Kidney epithelial cell (primary cell): ENCODE measurements at places on chromosomes 2 and 18. TPM values are rescaled to one million over a fixed set of nuclear protein-coding genes. Genes with fewer than 3 reads are reported as not detected.

- DNase-seq, result no peak
Measured at GRCh38 chr2:179692610-179693009, 168.8 kb downstream of the ZNF385B start.

Gene SPRED2
- total RNA-seq, result 18.4 and 19.3 TPM in 2 replicates

DNA sequence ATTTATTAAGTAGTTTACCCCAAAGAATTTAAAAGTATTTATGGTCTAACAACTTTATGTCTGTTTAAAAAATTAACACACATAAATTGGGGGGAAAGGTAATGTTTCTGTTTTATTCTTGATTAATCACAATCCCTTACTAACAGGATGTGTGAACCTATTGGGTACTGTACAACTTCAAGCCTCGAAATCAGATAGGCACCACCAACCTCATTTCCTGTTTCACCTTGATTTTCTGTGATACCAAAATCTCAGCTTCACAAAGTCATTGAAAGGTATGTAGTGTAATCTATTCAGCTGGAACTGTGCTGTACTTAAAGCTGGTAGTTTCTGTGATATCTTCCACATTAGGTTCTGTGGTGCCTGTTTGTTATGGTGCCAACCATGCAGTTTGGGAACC is 4.0 kb downstream of the RNMT start:
- no peak for DNase-seq

- DNase-seq, result no peak
Measured at GRCh38 chr2:191316246-191316994, 71.2 kb downstream of the MYO1B start.

Gene CROCC2
- total RNA-seq, result not detected in 2 replicates

DNA sequence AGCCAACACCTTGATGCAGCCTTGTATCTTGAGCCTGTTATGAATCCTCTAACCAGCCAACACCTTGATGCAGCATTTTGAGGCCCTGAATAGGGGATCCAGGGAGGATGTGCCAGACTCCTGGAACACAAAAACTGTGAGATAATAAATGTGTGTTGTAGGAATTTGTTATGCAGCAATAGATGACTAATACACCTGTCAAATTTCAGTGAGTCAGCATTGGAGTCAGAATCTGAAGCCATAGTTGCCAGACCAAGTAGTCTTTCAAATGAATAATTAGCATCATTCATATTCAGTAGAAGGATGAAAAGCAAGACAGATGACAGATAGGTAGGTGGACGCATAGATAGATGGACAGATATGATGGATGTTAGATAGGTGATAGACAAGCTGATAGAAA is 942.5 kb upstream of the SLC39A10 start:
- DNase-seq, result no peak

DNA sequence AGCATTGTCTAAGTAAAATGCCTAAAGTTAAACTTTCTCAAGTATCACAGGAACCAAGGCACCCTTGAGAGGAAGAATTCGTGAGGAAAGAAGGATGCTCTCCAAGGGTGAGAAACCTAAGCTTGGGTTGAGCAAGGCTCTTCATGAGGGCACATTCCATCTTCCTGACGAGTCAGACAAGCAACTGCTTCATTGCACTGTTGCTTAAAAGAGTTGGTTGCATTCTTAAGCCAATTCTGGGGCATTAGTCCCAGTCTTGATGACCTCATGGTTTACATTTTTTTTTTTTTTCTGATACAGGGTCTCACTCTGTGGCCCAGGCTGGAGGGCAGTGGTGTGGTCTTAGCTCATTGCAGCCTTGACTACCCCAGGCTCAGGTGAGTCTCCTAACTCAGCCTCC is 237.5 kb downstream of the ACTR3 start:
- DNase-seq, result no peak

GRCh38 chr2:17263570-17263968 is 254.7 kb downstream of the RAD51AP2 start:
- DNase-seq, result no peak
